ENCODE measurements at places on chromosomes 4 and X.

DNA sequence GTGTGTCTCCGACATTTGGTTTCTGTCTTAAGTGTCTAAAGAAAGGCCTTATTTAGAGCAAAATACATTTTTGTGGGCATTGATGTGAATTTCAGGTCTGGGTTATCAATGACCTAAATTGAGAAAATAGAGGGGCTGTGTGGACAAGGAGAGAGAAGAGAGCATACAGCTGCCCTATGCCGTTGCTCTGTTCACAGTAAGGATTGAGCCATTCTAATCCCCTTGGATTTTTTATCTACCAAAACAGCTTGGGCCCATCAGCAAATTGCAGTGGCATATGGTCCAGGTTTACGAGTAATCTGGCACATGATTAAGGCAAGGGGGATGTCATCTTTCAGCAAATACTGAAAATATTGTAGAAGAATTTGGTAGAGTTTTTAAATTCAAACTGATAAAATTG, 210.2 kb downstream of the ANTXR2 start:
- DNase-seq: no peak

DNA sequence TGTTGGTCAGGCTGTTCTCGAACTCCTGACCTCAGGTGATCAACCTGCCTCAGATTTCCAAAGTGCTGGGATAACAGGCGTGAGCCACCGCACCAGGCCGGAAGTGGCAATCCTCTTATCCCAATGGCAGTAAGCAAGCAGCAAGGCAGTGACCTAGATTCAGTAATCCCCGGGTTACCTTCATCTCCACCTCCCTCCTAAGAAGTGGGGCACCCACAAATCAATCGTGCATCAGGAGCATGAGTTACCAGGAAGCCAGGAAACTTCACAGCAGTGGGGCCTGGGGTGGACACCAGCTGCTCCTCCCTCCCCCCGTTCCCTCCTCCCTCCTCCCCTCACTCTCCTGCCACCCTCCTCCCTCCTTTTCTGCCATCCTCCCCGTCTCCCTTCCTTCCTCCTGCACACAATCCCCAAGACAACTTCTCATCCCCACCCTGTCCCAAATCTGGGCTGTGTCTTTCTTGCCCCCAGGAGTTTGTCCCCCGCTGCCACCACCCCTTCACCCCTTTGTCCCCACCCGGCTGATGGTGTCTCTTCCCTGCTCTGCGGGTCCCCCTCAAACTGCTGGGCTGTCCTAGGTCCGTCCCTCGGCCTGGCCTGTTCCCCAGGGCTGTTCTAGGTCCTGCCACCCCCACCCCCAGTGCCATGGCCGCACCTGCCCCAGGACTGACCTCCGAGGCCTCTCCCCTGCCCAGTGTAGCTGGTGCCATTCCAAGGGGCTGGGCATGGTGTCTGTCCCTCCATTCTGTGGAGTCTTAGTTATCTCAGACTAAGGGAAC, 2.2 kb downstream of the PDE6B start:
- DNase-seq: no peak

GRCh38 chr4:26349496-26349895, 28.7 kb downstream of the RBPJ start:
- DNase-seq: no peak

DNA sequence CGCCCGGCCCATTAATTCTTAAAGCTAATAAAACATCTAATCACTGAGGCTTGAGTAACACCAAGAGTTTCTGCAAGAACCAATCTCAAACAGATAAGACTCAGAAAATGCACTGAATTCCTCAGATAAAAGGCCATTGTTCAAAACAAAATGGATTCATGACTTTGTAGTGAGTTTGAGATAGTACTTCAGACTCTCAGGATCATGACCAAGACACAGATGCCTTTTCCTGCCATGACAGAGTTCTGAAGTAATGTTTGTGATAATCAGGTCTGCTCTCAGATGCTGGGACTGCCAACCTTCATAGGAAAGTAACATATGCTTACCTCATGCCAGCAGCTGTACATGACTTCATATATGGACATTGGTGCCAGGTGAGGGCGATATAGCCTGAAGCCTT, 54.6 kb downstream of the NIPAL1 start:
- DNase-seq: no peak

GRCh38 chr4:110994781-110995180, 371.9 kb upstream of the PITX2 start:
- no peak for DNase-seq

DNA sequence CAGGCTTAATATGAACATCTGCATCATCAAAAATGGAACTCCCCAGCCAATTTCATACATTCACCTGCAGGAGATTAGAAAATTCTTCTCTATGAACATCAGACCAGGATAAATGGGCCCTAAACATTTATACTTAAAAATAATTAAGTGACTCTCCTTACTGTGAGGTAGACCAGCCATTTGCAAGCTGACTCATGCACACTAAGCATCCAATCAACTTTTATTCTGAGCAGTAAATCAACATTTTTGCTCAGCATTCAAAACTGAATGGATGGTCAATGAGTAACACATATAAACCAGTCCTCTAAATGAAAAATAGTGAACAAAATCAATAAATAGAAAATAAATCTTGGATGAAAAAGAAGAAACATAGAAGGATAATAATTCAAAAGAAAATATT, 19.9 kb upstream of the PCDH10 start:
- DNase-seq: no peak

DNA sequence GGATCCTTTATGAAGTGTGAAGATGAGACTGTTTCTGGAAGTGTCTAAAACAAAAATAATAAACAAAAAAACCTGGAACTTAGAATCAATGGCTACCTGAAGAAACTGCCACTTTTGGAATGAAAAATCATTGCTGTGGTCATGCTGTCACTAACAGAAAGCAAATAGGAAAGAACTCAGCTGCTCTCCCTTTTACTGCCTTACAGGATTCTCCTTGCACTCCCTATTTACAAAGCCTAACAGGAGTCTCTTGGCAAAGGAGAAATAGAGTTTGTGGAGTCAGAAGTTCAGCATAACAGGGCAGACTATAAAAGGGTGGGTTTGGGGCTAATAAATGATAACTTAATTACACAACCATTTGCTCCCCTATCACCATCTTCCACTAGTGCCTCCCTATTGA, 19.0 kb upstream of the GK2 start:
- DNase-seq: no peak

DNA sequence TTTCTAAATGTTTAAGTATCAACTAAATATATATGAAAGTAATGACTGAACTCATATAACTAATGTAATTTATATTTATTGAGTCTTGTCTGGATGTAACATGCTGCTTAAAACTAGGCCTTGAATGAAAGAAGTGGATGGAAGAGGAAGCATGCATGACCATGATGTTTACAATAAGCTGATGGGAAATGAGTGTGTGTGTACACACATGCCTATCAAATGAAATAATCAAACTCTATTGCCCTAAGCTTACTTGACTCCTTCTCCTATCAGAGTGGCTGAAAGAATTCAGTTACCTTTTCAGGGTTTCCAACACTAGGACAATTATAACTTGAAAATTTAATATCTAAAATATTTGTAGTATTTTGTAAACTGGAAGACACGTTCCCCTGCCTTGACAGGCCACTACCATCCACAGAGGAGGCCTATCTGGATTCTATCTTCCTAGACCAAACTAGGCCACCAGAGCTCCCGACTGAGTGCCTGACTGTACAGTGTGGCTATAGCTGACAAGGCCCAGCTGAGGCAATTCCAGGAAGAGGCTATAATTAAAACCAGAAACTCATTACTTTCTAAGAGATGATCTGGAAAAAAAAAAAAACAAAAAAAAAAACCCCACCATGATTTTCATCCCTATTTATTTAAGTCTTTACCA, 7.6 kb downstream of the ARSJ start:
- no peak for DNase-seq

- no peak for DNase-seq
Observed at GRCh38 chr4:174828845-174829701, at the start of gene GLRA3. GLRA3 (minus strand) TSS chr4:174829247; CDS start chr4:174828811, 436 bp downstream.

Data from CD4-positive, alpha-beta T cell treated with Interleukin-17A for 1 hour (primary cell).